ENCODE measurements at places on chromosomes 5 and 9. TPM values are rescaled to one million over a fixed set of nuclear protein-coding genes. Genes with fewer than 3 reads are reported as not detected.

ATP6V0E1 gene
- total RNA-seq = 117 TPM

IRX2 gene
- 0.28 TPM for total RNA-seq

PRSS3 gene
- total RNA-seq = 1.1 TPM

NNT gene
- total RNA-seq = 27.9 TPM

MUSK gene
- not detected for total RNA-seq

FLT4 gene
- total RNA-seq = 4.8 TPM

UBE2B gene
- 21.1 TPM for total RNA-seq

PDE6A gene
- total RNA-seq = not detected

LCN15 gene
- not detected for total RNA-seq

PLPP7 gene
- total RNA-seq = 14.2 TPM

GDA gene
- total RNA-seq = not detected

DDX4 gene
- not detected for total RNA-seq

ABO gene
- 0.21 TPM for total RNA-seq

PSD2 gene
- 0.41 TPM for total RNA-seq

- DNase-seq = no peak
These were observed 277.7 kb upstream of the PTGER4 start for GRCh38 chr5:40402007-40402364.

- no peak for DNase-seq
These were observed 201.2 kb downstream of the GAPVD1 start for GRCh38 chr9:125462861-125463291.

DNA sequence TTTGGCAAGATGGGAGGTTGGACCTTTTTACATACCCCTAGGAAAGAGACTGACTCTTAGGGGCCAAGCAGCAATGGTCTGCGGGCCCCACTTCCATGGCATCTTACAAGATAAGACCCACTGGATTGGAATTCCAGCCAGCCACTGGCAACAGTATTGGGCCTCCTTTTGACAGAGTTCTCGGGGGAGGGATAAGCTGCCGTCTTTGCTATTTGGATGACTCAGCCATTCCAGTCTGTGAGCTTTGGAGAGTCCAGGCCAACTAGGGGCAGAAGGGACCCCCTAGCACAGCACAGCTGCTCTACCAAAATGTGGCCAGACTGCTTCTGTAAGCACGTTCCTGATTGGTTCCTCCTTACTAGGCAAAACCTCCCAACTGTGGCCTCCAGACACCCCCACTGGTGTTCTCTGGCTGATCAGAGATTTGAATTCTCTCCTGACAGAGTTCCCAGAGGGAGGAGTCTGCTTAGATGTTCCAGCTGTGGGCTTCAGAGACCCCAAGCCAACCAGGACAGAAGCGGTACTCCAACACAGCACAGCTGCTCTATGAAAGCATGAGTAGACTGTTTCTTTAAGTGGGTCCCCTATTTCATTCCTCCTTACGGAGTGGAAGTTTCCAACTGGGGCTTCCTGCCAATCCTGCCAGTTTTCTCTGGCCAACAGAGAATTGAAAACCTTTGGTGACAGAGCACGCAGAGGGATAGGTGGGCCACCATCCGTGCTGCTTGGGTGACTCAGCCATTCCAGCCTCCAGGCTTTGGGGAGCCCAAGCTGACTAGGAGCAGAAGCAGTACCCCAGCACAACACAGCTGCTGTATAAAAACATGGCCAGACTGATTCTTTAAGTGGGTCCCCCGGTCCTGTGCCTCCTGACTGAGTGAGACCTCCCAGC is 672.1 kb upstream of the RIOK2 start:
- DNase-seq = no peak

GRCh38 chr9:8627976-8628679 is 828.5 kb upstream of the DMAC1 start:
- DNase-seq = no peak

DNA sequence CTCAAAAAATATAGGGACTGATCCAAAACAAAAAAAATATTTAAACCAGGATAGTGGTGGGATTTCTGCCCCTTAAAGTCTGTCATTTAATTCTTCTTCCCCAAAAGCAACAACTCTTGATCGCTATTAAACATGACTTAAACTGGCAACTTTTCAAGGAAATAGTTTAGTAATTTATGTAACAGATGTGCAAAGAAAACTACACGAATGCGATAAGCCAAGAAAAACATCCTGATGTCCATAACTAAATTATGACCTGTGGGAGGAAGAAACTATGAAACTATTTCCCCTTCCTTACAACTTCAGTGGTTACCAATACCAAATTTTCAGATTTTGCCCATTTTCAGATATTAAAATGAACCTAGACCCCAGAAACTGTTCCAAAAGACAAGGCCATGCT is 31.5 kb downstream of the CLINT1 start:
- DNase-seq = no peak

DNA sequence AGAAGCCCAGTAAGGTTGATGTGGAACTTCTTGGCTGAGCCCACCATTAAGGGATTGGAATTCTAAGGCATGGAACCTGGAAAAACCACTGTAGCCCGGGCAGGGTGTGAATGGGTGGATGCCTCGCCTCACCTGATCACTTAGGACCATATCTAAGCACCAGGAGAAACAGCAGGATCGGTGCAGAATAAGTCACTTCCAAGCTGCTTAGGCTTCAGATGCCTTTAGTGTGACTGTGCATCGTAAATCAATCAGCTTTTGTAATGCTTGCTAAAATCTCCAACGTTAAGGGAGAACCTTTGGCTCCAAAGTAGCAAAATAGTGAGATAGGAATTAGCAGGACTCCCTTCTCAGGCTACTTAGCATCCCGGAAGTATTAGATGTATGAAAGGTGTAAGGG is 103.9 kb upstream of the MEGF10 start:
- DNase-seq = no peak

DNA sequence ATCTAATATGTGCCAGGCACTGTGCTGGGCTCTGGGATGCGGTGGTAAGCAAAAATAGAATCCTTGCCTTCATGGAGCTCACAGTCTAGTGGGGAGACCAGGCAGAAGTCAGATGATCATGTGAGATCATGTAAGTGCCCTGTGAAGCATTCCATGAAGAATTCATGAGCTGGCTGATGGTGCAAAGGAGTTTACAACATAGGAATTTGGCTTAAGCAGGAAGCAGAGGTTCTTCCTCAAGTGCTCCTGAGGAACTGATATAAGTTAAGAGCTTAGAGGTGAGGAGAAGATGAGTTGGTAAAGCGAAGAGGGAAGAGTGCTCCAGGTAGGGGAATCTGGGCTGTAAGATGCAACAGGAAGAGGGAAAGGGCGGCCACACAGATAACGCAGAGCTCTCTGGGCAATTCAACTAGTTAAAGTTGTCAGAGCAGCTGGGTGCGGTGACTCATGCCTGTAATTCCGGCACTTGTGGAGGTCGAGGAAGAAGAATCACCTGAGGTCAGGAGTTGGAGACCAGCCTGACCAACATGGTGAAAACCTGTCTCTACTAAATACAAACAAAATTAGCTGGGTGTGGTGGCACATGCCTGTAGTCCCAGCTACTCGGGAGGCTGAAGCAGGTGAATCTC is 78.5 kb upstream of the SPATA31D4 start:
- DNase-seq = no peak

- DNase-seq = no peak
These were observed 6.0 kb downstream of the TRIM7 start for GRCh38 chr5:181198905-181199519.

GRCh38 chr5:84125216-84125615 is 259.5 kb downstream of the EDIL3 start:
- no peak for DNase-seq

- no peak for DNase-seq
These were observed 290 bp upstream of the ZDHHC11 start for GRCh38 chr5:851076-851475.

DNA sequence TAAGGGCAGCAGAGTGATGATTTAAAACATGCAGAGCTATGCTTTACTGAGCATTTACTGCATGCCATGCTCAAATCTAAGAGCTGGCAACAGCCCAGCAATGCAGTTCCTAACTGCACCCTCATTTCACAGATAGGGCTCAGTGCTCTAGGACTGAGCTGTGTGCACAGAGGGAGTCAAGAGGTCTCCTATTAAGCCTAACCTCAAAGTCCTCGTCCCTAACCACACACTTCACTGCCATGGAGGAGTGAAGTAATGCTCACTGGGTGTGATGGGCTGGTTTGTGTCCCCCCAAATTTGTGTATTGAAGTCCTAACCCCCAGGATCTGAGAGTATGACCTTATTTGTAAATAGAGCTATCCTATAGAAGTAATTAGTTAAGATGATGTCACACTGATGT is 25.9 kb downstream of the BARX1 start:
- DNase-seq = no peak

GRCh38 chr5:140148508-140148907 is 22.8 kb downstream of the IGIP start:
- no peak for DNase-seq

- DNase-seq = no peak
These were observed 560.7 kb downstream of the HTR1A start for GRCh38 chr5:63401436-63402046.

DNA sequence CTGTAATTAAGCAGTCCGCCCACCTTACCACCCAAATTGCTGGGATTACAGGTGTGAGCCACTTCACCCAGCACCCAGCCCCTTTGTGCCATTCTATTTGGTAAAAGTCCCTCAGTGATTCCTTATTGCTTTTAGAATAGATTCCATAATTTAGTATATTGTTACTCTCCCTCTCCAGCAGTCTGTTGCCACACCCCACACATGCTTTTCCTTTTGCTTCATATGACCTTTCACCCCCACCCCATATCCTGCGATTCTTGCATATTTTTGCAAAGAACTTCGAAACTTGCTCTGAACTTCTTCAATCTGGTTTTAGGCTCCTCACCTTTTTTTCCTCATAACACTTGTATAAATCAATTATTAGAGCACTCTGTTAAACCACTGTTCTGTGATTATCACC is 100.2 kb downstream of the MTREX start:
- DNase-seq = no peak

- no peak for DNase-seq
These were observed 19.6 kb downstream of the SH2D3C start for GRCh38 chr9:127758843-127759242.

GRCh38 chr9:91089405-91090129 is 272.2 kb downstream of the AUH start:
- no peak for DNase-seq

GRCh38 chr5:157893611-157894010 is 34.7 kb upstream of the CLINT1 start:
- no peak for DNase-seq

DNA sequence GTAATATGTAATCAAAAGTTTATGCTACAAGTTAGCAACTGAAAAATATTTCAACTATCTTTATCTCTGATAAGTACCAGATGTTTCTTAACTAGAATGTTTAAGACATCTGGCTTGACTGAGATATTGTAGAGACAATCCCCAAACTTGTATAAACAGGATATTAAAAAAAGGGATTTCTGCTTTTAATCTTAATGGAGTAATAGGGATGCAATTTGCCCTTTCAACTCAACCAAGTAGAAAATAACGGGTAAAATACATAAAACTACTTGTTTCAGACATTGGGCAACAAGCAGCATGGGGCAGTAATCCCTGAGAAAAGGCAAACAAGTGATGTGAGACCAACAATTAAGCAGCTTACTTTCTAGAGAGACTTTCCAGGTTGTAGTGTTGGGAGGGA is 9.4 kb upstream of the ADAMTS12 start:
- no peak for DNase-seq

DNA sequence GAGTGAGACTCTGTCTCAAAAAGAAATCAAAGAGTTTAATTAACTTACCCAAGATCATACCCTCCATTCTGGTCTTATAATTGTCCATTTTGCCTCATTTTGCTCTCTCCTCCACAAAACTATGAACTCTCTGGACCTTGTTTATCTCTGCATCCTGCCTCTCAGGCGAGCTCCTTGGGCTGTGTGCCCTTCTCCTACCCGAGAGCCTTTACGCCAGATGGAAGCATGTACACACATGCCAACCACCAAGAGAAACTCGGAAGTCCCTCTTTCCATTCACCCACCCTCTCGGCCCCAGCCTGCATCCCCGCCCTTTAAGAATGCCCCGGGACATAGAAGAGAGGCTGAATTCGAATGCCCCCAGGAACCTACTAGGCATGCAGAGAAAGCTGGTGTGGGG is 25.9 kb downstream of the CPLX2 start:
- DNase-seq = no peak

DNA sequence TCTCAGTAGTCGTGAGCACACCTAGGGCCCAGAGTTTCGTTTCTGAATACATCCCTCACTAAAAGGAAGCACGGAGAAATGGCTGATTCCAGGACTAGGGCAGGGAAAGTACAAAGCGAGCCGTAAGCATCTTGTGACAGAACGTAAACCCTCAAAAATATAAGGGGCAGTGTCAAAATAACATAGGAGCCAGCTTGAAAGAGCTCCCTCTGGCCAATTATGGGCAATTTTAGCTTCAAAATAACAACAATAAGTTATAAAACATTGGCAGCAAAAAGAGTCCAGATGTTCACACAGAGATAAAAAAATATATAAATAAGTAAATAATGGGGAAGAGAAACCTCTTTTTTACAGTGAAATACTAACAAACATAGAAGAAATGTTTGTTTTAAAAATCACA is 18.5 kb upstream of the GLIS3 start:
- no peak for DNase-seq

GRCh38 chr5:129382921-129383672 is 77.0 kb upstream of the ADAMTS19 start:
- no peak for DNase-seq

DNA sequence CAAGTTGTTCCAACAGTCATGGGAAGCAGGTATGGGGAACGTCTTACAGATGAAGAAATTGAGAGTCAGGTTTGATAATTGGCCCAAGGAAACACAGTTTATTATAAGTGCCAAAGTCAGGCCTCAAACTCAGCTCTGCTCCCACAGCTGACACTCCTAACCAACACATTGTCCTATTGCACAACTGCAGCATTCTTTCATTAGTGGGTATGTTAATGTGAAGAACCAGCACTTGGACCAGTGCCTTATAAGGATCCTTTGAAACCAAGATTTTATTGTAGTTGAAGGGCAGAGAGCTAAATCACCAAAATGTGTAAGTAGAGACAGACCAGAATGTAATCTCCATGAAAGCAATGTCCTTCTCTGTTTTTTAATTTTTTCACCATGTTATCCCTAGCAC is 56.1 kb downstream of the GRIA1 start:
- DNase-seq = no peak

GRCh38 chr9:26891726-26892125 is 876 bp downstream of the CAAP1 start:
- DNase-seq = no peak

DNA sequence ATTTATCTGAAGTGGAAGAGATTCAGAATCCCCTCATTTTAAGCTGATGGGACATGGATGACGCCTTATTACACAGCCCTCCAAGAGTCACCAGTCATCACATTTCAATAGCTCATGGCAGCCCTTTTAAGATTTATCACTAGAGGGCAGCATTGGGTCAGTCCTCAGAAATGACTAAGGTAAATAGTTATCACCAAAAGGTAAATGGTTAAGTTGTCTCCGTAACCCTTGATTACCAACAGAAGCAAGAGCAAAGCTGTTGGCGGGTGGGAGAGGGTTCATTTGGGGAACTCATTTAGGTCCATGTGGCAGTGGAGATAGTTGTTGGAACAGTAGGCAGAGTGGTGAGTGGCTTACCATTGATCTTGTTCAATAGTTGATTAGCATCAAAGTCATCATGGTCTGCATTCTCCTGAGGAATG is 12.0 kb upstream of the C9 start:
- no peak for DNase-seq

Measured in thoracic aorta (tissue), 2 donors.